ENCODE measurements at places on chromosomes 1 and 21.

GRCh38 chr1:236757640-236758039 lies 37.5 kb upstream of the MTR start:
- no peak for DNase-seq

- DNase-seq: no peak
These were observed 510.8 kb upstream of the B3GALT2 start for GRCh38 chr1:193697115-193697762.

GRCh38 chr1:84146411-84147032 lies 2.5 kb downstream of the PRKACB start:
- no peak for DNase-seq

GRCh38 chr1:19450811-19451515 lies 34.4 kb downstream of the CAPZB start:
- DNase-seq: peak; percentile 91

GRCh38 chr1:233105225-233105624 lies 154.8 kb downstream of the NTPCR start:
- peak; percentile 61 for DNase-seq

DNA sequence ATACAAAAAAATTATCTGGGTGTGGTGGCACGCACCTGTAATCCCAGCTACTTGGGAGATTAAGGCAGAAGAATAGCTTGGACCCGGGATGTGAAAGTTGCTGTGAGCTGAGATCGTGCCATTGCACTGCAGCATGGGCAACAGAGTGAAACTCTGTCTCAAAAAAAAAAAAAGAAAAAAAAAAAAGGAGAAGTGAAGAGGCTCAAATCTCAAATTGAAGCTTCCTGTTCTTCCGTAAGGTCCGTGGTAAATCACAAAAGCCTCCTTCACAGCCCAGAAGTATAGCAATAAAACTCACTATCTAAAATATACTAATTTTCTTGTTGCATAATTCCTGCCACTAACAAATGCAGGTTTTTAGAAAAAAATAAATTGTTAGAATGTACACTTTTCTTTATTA lies 498.2 kb upstream of the BRINP3 start:
- DNase-seq: no peak

DNA sequence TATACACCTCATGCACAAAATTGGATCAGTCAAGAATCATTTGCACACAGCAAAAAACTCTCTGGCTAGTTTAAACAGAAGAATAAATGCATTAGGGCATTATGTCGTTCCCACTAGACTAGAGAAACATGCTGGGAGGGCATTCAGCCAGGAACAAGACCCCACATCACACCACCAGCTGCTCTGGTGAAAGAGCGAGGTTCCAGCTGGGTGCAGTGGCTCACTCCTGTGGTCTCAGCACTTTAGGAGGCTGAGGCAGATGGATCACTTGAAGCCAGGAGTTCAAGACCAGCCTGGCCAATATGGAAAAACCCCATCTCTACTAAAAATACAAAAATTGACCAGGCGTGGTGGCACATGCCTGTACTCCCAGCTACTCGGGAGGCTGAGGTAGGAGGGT lies 52.1 kb upstream of the BACE2 start:
- no peak for DNase-seq

DNA sequence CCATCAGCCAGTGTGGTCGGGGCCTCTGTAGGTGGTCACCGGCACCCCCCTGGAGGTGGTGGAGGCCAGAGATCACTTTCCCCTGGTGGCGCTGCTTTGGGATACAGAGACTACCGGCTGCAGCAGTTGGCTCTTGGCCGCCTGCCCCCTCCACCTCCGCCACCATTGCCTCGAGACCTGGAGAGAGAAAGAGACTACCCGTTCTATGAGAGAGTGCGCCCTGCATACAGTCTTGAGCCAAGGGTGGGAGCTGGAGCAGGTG lies 961 bp downstream of the RBM15 start:
- no peak for DNase-seq

DNA sequence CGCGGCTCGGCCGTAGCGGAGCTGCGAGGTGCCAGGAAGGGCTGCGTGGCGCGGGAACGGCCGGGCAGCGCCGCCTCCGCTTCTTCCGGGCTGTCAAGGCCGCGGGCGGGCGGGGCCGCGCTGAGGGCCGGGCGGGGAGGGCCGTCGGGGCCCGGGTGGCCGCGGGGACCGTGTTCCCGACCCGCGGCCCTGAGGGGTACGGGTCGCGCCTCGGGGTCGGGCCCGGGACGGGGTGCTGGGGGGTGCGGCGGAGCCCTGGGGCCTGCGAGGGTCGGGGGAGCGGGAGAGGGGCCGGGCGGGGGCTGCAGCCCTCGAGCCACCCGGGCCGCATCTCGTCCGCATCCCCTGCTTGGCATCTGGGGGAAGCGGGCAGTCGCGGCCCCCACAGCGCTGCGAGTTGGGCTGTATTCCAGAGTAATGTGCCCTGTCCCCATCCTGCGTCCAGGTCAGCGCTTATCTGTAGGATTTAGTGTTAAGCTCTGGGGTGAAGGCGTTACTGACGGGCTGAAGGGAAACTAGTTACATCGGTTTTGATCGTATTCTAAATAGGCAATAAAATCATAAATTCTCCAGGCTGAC lies 379 bp downstream of the RER1 start:
- DNase-seq: no peak

DNA sequence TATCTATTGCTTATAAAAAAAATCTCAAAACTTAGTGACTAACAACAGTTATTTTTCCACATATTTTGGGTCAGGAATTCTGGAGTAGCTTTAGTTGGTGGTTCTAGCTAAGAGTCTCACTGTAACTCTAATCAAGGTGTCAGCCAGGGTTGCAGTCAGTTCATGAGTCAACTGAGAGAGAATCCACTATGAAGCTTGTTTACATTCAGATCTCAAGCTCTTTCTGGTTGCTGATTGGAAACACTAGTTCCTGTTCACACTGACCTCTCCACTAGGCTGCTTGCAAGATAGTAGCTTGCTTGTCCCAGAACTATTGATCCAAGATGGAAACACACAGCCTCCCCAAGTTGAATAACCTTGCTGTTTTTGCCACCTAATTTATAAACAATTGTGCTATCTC lies 1192.1 kb upstream of the B3GALT2 start:
- no peak for DNase-seq

DNA sequence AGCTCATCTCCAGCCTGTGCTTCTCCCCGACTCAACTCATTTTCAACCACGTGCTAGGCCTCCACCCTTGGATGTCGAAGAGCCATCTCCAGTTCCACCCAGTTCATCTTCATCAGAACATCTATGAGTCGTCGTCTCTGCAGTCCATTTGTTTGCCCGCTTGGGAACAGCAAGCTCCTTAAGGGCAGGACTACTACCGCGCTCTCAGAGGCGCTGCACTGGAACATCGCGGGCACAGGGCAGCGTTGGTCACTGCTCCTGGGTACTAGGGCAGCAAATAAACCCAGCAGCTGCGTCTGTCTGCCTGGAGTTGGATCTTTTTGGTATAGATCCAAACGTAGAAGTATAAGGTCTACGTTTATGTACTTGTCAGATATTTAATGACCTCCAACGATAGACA lies 478 bp upstream of the PRDM2 start:
- no peak for DNase-seq

- DNase-seq: no peak
These were observed 465.2 kb downstream of the AJAP1 start for GRCh38 chr1:5119366-5120234.

GRCh38 chr1:56780826-56781225 lies 38.4 kb downstream of the FYB2 start:
- no peak for DNase-seq

- DNase-seq: no peak
These were observed 18.7 kb downstream of the TRABD2B start for GRCh38 chr1:47978486-47978885.

DNA sequence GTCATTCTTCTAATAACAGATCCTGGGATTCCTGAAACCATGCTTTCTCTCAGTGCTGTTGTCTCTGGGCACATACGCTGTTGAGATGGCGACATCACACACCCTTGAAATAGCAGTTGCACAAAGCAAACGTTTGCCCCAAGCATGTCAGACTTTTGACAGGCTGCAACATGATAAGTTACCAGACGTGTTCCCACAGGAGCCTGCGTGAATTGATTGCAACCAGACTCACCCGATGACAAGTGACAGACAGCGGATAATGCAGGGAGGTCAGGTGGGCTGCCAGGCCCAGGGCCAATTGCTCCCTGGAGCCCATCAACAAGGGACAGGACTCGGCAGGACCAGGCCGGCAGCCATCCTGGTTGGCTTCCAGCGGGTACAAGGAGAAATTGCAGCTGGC lies 310.9 kb downstream of the SIPA1L2 start:
- DNase-seq: no peak

DNA sequence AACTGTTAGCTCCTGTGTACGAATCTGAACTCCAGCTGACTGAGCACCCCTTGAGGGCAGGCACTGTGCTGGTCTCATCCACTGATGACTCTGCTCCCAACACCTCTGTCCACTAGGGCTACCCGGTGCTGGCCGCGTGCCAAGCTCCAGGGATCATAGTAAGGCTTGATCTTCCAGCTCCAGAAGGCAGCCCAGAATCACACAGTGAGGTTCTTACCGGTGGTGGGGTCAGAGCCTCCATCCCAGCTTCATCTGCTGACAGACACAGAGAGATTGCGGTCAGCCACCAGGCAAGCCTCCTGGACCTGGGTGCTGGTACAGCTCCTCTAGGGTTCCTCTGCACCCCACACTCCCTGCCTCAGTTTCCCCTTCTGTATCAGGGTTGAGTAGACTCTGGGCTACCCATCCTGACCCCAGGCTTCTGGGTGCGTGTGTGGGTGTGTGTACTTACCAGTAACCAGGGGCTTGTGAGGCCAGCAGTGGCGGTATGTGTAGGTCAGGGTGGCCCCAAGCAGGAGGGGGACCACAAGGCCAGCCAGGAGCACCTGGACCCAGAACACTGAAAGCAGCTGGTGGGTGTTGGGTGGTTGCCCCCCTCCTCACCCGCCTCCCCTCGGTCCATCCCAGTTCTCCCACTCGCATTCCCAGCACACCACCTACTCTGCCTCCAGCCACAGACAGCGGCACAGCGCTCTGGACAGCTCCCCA lies 3.4 kb downstream of the TNFRSF25 start:
- no peak for DNase-seq

DNA sequence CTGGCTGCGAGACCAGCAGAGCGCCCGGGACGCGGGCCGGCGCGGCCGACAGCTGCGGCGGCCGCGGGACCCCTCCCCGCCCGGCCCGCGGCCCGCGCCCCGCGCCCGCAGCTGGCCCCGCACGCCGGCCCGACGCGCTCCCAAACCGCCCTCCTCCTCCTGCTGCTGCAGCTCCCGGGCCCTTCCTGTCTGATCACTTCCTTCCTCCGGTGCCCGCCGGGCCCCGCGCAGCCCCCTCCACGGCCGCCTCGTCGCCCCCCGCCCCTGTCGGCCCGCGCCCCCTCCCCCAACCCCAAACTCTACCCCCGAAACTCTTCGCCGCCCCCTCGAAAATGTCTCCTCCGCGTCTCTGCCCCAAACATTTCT lies 594 bp downstream of the LUZP1 start:
- no peak for DNase-seq

GRCh38 chr1:15557594-15557993 lies 27.3 kb downstream of the AGMAT start:
- no peak for DNase-seq

- DNase-seq: no peak
These were observed 1.4 kb downstream of the NHLH1 start for GRCh38 chr1:160367934-160368923.

DNA sequence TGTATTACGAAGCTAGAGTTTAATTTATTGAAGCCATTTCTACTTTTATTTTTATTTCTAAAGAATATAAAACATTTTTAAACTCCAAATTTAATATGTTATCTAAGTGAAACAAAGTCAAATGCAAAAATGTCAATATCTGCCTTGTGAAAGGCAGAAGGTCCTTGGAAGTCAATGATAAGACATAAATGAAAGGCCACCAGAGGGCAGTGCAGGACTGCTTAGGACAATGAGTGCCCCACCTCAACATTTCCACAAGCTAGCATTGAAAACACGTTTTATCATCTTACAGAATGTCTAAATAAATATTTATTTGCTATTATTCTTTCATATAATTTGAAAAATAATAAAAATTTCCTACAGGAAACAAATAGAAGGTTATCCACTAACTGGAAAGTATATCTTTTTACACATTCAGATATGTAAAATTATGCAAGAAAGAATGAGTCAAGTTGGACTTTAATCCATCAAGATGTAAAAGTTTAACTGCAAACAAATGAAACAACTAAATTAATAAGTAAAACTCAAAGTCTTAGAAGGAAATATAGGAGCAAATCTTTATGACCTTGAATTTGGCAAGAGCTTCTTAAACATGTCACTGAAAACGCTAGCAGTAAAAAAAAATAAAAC lies 140.1 kb upstream of the FMN2 start:
- DNase-seq: no peak

DNA sequence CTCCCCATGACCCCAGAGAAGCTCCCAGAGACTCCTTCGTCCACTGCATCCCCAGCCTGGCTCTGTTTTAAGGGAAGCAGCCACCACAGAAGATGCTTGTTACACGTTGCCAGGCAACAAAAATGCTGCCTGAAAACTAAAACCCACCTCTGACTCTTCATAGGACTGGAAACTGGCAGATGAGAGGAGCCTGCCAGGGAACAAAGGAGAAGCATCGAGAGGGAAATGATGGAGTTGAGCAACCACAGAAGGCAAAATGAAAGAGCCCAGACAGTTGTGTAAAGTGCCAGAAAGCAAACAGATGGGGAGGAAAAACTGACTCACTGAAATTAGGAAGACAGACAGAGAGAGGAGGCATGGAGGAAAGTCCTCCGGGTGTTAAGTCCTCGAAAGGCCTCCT lies 118.4 kb downstream of the KCNN3 start:
- DNase-seq: peak; percentile 62

GRCh38 chr1:40652979-40653378 lies 12.5 kb downstream of the RIMS3 start:
- DNase-seq: no peak

- DNase-seq: no peak
These were observed 19.6 kb downstream of the CCSAP start for GRCh38 chr1:229323201-229323600.

DNA sequence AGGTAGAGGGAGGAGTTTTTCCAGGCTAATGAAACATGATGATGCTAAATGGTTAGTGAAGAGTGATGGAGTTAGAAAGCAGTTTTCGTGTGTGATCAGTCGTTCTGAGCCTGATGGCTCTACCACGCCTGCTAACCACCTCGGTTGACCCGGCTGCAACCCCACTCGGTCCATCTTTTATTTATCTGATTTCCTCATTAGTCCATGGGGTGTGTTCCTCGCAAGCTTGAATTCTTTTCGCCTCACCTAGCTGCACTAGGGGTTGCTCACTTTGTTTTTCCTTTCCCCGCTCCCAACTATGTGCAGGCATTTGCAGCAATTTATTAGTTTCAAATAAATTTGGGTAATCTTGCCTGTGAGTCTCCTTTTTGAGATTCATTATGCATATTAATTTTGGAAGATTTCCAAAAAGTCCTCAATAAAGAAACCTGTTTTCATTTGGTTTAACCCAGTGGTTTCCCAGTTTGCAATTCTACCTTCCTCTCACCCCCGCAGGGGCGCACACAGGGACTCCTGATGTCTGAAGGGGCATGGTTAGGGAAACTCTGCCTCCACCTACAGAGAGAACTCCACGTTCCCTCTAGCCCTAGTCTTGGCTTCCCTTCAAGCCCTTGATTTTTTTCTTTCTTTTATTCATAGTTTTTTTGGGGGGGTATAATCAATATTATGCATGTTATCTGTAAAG lies 12.6 kb downstream of the B3GALT5 start:
- no peak for DNase-seq

- DNase-seq: no peak
These were observed 232.1 kb upstream of the KAZN start for GRCh38 chr1:14366091-14367018.

Data from GM04503 (cell line).